ENCODE measurements at places on chromosomes 7 and 10.

GRCh38 chr7:145398758-145399157 lies 562.9 kb upstream of the TPK1 start:
- no peak for DNase-seq

GRCh38 chr10:4661511-4662255 lies 164.3 kb upstream of the AKR1E2 start:
- no peak for DNase-seq

GRCh38 chr7:1567049-1567771 lies 2.6 kb downstream of the PSMG3 start:
- DNase-seq, result no peak

- peak; percentile 51 for DNase-seq
These were observed at the start of gene HTR7 for GRCh38 chr10:90857635-90858460. Gene HTR7 (minus strand): TSS chr10:90858039. CDS start chr10:90857671, 368 bp downstream.

DNA sequence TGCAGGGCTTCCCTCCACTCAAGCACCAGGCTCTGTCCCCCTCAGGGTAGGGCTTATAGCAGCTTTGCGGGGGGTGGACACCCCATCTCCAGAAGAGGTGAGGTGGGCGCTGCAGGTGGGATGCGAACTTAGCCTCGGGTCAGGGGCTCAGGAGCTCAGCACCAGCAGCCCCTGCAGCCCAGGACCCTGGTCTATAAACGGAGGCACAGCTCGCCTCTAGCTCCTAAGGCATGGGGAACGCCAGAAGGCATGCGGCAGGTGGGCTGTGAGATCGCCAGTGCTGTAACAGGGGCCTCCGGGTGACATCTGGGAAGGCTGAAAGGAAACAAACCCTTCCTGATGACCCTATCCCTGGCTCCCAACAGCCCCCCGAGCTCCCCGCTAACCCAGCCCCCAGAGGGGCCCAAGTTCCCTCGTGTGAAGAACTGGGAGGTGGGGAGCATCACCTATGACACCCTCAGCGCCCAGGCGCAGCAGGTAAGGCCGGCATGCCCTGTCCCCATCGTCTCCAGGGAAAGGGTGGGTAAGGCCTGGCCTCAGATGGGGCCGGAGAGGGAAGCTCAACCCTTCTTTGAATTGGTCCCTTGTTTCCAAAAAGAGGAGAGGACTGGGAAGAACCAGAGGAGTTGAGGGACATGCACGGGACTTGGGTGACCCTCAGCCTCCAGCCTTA lies 4.2 kb downstream of the NOS3 start:
- no peak for DNase-seq

DNA sequence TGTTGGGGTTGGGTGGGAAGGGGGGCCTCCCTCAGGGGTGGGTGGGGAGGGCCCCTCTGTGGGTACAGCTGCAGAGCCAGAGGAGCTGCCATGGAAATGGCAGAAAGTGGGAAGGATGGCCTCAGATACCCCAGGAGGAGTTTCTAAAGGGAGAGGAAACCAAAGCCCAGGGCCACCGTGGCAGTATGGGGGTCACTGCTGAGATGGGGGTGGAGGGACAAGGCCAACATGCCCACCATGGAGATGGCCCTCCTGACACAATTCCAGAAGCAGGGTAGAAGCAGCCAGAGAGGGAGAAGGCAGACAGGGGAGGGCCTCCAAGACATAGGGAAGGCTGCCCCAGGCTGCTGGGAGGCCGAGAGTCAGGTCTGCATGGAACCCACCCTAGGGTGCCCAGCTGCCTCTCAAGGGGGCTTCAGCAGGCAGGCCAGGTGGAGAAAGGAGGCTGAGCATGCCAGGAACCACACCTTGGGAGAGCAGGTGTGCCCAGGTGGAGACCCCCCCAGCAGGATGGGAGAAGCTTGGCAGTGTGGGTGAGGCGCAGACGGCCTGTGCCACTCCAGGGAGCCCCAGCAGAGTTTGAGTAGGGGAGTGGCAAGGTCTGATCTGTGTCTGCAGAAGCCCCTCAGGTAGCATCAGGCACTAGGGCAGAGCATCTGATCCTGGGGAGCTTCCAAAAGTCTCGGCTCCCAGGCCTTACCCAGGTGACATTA lies 146.8 kb downstream of the ARHGAP22 start:
- no peak for DNase-seq

- no peak for DNase-seq
These were observed 11.6 kb upstream of the MNX1 start for GRCh38 chr7:157021871-157022680.

DNA sequence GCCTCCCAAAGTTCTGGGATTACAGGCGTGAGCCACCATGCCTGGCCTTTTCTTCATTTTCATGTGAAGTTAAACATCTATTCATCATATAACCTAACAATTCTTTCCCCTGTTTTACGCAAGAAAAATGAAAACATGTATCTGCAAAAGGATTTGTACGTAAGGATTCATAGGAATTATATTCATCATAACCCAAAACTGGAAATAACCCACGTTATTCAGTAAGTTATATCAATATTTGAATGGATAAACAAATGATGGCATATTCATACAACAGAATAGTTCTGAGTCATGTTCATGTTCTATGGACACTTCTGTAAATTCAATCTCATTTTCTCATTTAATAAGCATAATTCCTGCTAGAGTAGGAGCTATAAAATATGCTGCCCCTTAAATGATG lies 35.2 kb upstream of the CAV2 start:
- no peak for DNase-seq

GRCh38 chr10:35041502-35041879 lies 48.6 kb downstream of the CUL2 start:
- DNase-seq, result no peak

DNA sequence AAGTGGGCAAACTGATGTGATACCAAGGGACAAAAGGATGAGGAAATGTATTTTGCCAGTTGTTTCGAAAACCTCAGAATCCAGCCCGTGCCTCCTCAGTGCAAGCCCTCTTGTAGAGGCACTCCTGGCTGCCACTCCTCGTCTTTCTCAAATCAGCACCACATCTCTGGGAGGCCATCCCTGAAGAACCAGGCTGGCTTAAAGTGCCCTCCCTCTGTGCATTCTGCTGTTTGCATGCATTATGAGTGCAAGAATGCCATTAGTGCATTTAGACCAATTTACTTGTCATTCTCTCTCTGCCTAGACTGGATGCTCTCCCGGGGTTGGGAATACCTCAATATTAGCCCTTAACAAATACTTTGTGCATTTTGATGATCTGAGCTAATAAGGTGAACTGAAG lies 19.9 kb upstream of the FAM180A start:
- DNase-seq, result no peak

GRCh38 chr10:54869022-54869421 lies 68.0 kb upstream of the PCDH15 start:
- DNase-seq, result no peak

- DNase-seq, result no peak
These were observed 589.1 kb upstream of the ADARB2 start for GRCh38 chr10:2326411-2326810.

DNA sequence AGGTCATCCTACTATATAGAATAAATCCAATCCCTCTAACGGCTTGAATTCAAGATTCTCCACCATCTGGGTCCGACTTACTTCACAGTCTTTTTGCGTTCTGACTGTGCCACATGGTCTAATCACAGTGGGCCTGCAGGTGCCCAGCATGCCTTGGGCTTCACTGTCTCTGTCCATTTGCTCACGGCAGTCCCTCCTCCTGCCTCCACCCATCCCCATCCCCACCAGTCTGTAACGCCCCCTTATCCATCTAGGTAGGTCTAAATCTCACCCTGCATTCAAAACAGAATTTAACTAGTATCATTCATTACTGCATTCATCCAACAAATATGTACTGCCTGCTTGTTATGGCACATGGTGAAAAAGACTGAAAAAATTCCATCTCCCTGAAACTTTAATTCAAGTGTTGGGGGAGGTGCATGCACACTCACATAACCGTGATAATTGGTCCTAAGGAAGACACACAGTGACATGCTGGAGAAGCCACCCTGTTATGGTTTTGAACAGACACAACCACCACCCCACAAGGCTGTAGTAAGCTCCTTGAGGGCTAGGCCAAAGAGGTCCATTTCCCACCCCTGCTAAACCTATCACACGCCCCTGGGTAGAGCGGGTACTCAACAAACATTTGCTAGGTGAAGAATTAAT lies 24.2 kb downstream of the SORBS1 start:
- no peak for DNase-seq

DNA sequence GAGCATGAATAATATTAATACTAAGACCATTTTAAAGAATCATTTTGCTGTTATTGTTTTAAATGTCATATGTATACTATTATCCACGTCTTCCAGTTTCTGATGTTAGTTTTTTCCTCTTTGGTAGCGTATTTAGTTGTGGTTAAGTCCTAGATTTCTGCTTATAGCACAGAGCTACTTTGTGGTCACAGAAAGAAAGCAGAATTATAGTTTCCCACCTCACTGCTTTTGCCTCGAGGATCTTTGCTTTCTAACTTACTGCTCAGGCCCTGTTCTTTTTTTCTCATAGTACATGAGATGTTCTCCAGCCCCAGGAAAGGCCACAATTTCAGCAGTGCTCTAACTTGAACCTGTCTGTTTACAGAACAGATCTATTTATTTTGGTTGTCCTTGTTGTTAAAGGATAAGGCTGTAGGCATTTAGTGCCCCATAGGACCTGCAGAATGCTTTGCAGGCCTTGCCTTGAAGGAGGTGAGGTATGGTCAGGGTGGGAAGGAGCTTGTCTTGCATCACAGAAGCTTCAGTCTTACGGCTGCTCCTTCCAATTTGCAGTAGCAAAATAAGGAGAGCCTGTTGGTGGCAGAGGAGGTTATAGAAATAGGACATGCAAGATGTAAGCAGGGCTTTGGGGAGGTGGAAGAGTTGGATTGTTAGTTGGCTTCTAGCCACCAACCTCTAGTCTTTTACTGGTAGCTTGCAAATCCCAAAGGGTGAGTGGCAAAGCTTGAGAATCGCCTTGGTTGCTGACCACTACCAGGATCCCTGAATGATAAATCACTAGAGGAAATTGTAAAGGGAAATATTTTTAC lies 129.1 kb downstream of the LRRC4 start:
- no peak for DNase-seq

DNA sequence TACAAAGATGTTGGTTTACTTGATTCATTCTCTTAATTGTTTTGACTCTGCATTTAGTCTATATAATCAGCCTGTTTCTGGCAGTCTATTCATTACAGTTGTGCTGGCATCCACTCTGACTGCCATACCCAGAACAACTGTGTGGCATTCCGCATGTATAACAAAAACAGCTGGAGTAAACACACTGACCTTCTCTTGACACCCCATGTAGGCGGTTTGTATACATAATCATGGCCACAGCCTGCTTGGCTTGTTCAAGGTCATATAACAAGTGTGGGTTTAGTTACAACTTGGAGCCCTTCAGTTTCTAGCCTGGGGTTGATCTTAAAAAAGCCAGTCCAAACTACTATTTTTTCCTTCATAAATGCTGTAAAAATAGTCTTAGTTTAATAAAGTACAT lies 70.9 kb downstream of the MBL2 start:
- no peak for DNase-seq

DNA sequence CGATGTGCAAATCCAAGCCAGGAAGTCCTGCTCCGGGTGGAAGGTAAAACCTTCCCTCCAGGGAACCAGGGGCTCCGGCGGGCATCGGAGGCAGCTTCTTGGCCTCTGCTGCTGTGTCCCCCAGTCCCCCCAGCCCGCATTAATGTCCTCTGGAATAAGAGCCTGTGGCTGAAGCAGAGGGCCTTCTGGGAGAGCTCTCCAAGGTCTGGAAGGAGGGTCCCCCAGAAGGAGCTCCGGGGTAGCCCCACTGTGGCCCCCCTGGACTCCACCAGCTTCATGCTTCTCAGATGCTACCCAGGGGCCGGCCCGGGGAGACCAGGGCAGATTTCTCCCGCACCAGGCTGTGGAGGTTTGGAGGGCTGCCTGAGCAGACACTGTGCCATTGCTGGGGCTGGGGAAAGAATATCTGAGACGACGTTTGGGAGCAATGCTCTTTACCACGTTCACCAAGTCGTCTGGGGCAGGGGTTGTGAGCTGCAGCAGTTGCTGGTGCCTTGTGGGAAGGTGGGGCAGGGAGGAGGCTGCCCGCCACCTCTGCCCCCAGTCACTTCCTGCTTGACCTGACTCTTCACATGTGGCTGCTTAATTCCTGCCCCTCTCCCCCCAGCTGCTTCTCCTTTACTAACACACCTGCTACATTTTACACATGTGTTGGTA lies 8.3 kb downstream of the ZNF853 start:
- DNase-seq, result no peak

DNA sequence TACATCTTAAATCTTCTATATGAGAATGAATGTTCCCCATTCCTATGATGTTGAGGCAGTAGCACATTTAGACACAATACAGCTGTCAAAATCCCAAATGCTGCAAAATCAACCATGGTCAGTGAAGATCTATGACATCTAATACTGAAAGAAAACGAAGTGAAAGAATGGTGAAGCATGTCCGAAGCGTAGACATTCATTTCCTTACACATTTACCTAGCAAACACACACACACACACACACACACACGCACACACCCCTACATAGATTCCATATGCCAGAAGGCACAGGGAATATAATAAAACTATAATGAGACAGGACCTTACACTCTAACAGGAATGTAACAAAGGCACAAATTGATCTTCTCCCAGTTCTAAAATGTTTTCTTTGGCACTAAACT lies 32.5 kb downstream of the CCDC6 start:
- DNase-seq, result no peak

- DNase-seq, result peak; percentile 69
These were observed 781 bp upstream of the GRM8 start for GRCh38 chr7:127253281-127254162.

- DNase-seq, result peak; percentile 62
These were observed 46.9 kb downstream of the AHCYL2 start for GRCh38 chr7:129271500-129272355.

GRCh38 chr10:104809288-104810090 lies 168.4 kb downstream of the SORCS3 start:
- DNase-seq, result no peak

DNA sequence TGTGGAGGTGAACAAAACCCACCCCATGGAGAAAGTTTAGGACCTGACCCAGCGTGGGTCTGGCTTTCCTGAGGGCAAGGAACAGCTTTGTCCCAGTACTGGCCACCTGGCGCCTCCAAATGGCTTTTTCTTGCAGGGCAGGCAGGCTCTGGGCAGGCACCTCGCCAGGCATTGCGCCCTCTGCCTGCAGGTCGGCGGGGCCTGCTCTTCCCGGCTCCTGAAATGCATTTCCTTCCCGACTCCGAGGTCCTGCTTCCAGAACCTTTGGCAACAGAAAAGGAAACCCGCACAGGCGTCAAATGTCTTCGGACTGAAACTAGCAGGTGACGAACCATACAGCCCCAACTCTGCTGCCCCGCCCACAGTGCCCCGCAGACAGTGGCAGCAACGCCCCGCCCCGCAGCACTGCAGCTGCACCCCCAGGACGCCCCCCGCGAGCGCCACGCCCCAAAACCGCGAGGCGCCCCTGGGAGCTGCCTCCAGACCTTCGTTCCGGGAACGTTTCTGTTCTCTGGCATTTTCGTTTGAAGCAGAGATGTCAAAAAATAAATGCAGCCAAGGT lies 65.5 kb downstream of the C10orf143 start:
- no peak for DNase-seq

GRCh38 chr10:95391581-95392216 lies 100.9 kb upstream of the PDLIM1 start:
- DNase-seq, result peak; percentile 23
